ACHN (cell line): ENCODE measurements at places on chromosomes 2 and 18.
A peak's percentile ranks its signal among the peaks of the same experiment; 100 is the strongest.

- no peak for DNase-seq
Measured at GRCh38 chr2:68152681-68153347, 4.9 kb upstream of the PNO1 start.

GRCh38 chr2:235542733-235543127, 48.9 kb downstream of the AGAP1 start:
- no peak for DNase-seq

DNA sequence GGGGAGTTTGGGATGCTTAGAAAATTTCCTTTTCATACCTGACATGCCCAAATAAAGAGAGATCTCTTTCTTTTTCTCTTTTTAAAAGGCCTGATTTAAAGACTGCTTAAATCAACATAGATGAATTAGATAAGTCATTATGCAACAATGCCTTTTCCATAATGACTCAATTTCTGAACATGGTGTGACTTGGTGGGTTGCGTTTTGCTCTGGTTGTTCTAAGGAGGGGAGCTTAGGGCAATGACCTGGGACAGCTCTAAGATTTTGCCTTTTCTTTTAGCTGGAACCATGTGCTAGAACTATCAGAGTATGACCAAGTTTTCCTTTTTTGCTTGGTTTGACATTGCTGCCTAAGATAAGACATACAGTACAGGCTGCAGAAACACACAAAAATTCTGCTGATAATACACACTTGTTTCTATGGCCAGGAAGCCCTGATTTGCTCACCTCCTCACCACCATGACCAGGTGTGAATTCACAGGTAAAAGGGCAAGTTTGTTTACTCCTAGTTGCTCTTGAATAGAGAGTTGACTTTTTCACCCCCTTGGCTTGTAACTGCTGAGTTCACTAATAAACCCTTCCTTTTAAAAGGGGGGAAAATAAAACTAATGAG, 58.1 kb upstream of the IL1RL1 start:
- DNase-seq = no peak

DNA sequence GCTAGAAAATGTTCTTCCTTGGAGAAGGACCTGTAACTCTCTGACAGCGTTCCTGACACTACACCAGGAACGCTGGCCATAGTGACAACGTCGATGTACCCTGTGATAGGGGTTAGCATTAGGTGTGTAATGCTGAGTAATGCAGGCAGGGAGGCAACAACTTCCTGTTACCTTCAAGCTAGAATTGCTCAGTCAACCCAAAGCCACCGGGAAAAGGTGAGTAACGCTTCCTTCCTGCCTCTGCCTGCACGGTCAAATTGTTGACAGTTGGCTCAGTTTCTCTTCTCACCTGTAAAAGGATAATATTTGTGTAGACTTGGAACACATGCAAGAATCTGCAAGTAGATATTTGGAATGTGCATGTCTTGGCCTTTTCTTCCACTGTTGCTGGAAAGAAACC, 12.7 kb downstream of the FAM110C start:
- no peak for DNase-seq

DNA sequence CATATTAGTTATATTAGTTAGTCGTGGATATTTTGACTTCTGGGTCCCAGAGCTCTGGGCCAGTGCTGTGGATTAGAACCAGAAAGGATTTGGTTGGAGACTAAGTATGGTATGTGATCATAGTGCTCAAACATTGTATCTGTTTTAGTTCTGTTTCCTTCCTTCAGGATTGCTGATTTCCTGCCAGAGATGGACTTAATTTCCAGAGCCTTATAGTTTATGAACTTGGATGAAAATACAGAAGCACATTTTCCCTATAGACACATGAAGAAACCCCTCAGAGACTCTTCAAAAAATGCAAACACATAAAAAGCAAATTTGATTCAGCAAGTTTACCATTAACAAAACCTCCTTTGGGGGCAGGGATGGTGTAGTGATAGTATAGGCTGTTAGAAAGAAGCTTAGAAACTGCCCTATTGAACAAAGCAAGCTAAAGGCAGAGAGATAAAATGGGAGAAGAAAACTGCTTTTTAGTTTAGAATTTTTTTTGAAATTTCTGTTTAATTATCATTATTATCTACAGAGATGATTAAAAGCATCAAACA, 88.7 kb upstream of the EFEMP1 start:
- DNase-seq = no peak

GRCh38 chr18:26133652-26134051, at the start of gene PSMA8:
Gene PSMA8 (plus strand): TSS chr18:26133869. CDS start chr18:26133966, 97 bp downstream.
- no peak for DNase-seq

GRCh38 chr2:133200684-133201421, 367.4 kb downstream of the NCKAP5 start:
- peak; percentile 95 for DNase-seq

- no peak for DNase-seq
Measured at GRCh38 chr18:78731016-78731397, 248.6 kb upstream of the SALL3 start.

DNA sequence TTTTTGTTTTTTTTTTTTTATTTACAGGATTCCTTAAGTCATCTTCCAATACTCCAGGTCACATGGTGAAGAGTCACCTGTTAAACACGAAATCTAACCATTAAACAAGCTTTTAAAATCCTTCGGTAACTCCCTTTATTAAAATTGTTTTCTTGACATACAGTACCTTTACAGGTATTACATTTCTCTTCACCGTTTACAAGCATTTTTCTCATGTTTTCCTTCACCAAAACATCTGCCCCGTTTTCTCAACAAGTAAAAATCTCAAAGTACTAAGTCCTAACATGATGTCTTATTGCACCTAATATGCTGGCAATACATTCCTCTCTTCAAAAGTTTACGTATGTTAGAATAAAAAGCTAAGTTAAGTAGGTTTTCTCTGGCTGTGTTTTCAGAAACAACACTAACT, 1.1 kb downstream of the PUM2 start:
- DNase-seq = peak; percentile 25

- peak; percentile 72 for DNase-seq
Measured at GRCh38 chr2:239114119-239114581, 266.3 kb downstream of the TWIST2 start.

DNA sequence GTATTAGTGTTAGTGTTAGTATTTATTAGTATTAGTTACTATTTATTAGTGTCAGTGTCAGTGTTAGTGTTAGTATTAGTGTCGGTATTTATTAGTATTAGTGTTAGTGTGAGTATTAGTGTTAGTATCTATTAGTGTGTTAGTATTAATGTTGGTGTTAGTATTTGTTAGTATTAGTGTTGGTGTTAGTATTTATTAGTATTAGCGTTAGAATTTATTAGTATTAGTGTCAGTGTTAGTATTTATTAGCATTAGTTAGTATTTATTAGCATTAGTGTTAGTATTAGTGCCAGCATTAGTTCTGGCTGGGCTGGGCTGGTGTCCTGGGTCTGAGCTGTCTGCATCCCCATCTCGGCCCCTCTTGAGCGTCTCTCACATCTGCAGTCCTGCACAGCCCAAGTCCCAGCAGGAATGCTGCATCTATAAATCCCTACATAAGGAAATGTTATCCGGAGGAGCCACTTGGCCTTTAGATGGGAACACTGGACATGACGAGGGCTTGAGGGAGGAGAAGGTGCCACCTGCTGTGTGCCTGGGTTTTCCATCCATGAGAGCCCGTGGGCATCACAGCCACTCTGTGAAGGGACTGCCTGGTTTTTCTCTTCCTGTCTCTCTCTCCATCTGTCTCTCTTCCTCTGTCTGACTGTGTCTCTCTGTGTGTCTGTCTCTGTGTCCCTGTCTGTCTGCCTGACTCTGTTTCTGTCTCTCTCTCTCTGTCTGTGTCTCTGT, 33.6 kb downstream of the TWIST2 start:
- DNase-seq = no peak

DNA sequence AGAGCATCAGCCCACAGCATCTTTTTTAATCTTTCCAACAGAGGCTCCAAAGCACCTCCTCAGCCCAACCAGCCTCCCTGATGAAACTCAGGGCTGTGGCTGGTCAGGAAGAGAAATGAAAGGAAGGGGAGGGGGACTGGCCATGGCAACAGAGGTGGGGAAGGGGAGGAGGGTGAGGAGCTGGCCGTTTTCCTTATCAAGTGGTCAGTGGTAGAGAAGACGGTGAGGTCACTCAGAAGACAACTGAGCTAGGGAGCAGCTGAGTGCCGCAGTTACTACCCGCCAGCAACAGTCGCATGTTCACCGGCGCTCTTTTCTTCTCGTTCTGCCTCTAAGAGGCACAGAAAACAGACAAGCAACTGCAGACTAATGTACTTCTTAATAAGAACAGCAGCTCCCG, 97.4 kb downstream of the AFF3 start:
- DNase-seq = no peak

- no peak for DNase-seq
Measured at GRCh38 chr2:232541961-232542714, 2.6 kb downstream of the CHRNG start.

GRCh38 chr18:56825321-56825720, 174.2 kb downstream of the WDR7 start:
- no peak for DNase-seq

- DNase-seq = no peak
Measured at GRCh38 chr2:47618272-47618552, 164.7 kb upstream of the MSH6 start.

DNA sequence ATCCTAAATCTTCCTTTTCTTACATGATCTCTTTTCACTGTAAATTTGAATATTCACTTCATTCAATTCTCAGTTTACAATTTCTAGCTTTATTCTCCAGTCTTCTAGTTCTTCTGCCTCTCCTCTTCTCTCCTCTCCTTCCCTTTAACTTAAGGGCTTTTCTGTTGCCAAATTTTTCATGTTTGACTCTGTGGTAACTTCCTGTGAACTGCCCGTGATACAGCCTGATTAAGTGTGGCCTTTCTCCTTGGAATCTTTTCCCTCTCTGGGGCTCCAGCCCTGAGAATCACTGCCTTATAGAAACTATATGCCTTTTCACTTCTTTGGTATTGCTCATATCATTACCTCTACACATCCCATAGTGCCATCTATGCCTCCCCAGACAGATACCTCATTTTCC, 1923.8 kb upstream of the CELF4 start:
- no peak for DNase-seq

GRCh38 chr2:64213532-64214275, 69.5 kb upstream of the PELI1 start:
- no peak for DNase-seq

- no peak for DNase-seq
Measured at GRCh38 chr18:70387027-70387426, 98.2 kb downstream of the SOCS6 start.

DNA sequence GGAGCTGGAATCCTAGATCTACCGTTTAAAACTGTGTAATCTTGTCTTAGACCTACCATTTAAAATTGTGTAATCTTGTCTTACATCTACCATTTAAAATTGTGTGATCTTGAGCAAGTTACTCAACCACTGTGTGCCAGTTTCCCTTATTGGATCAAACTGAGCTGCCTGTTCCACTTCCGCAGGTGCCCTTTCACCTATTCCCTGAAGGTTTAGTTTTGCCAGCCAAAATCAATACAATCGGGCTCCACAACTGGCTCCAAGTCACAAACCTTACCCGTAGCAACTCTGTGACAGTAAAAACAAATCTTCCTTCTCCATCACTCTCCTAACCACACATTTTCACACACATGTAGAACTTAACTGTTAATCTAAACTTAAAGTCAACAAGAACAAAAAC, 20.1 kb downstream of the DOCK10 start:
- no peak for DNase-seq

DNA sequence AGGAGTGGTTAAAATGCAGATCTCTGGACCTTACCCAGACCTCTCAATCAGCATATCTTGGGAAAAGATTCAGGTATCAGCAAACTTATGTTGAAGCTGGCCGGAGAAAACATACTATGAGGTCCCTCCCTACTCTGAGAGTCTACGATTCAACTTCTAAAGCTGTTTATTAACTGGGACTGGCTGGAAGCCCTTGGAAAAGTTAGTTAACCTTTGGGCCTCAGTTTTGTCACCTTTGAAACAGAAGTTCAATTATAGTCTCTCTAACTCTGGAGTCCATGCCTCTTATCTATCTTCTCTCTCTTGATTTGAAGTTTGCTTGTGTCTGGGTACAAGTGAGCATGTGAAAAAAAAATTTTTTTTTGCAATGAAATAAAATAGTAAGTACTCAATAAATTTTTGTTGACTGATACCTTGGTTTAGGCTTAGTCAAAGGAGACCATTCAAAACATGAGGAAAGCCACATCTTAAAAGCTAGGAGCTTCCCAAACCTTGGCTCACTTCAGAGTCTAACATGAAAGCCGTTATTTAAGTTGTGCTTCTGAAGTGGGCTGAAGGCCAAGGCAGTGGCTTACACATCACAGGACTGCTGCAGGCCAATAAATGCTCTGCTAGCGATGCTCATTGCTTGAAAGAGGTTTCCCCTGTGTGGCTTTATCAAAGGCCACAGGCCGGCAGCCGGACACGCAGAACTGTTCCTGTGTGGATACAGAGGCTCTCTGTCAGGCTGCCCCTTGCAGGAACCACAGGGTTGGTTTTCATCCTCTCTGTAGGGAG, 110.6 kb upstream of the FAM136A start:
- no peak for DNase-seq

GRCh38 chr2:148416248-148416647, 228.3 kb upstream of the EPC2 start:
- DNase-seq = no peak

DNA sequence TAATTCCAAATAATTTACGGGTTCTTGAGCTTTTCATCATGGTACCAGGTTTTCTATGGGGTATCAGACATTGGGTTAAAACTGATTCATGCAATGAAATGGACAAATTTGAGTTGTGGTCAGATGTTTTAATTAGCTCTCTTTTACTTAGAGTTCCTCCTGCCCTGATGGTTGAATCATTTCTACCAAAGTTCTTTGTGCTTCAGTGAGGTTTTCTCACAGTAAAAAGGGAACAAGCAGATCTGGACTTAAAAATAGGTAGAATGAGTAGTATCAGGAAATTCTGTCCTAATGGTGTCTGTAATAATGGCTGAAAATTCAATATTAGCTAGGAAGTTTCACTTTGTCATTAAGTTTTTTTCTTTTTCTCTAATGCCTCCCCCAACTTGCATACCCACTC, 159.7 kb upstream of the LRRTM1 start:
- no peak for DNase-seq

DNA sequence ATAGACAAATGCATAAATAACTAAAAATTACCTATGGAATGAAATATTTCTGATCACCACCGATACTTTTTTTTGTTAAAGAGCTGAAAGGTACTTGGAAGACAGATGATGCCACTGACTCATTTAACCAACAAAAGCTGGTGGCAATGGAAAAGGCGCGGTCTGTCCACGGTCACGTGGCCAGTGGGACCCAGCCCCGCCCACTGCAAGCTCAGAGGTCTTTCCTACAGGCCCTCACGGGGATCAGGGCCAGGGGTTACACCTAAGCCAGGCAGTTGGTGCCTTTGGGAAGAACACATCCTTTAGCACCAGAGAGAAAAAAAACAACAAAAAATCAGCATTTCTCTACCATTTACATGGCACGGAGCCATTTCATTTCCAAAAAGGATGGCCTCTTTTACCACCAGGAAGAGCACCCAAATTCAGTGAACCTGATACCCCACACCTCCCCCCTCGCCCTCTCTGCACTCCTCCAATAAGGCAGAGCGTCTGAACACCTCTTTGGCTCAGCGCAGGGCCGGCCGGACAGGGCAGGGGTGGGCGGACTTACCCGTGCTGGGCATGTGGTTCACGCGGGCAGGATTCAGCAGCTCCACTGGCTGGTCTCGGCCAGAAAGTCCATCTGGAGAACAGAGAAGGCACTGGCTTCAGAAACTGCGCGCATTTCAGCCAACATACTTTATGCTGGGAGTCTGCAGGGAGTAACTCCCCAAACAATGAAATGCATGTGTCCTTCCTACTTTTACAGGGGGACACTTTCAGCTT, 164.6 kb downstream of the HDAC4 start:
- DNase-seq = no peak
